ENCODE measurements at places on chromosomes 12 and 14. TPM values are rescaled to one million over a fixed set of nuclear protein-coding genes. Genes with fewer than 3 reads are reported as not detected.

Gene CPM
- 35.4 TPM for total RNA-seq

GRCh38 chr12:85280165-85280983, at the start of gene ALX1:
ALX1 (plus strand) TSS chr12:85280220; CDS start chr12:85280262, 42 bp downstream.
- DNase-seq: no peak

DNA sequence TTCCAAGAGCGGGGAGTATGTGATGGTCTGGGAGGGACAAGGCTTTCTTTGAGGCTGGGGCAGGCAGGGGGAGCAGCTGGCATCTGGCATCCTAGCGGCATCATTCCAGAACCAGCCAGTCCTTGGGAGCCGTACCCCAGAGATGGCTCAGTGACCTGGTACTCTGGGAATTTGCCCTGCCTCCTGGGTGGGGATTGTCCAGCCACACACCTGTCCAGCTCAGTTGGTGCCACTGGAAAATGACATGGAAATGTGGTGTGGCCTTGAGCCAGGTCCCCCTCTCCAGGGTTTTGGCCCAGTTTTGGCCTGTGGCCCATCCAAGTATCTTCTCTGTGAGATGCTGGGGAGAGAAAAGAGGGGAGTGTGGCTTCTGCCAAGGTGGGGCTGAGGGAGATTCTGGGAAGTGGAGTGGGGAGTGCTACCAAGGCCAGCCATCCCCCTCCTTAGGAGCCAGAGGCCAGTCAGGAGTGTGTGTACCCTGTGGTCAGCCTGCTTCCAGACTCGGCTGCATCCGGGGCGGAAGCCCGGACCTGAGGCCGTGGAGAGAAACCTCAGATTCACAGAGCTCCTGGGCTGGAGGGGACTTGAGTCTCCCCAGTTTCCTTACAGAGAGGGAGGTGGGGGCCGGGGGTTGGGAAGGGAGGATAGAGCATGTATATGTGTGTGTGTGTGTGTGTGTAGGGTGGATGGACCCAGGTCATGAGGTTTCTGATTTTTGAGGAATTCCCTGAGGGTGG, 14.7 kb upstream of the KRT80 start:
- DNase-seq: no peak

- no peak for DNase-seq
Measured at GRCh38 chr12:119576118-119576810, 17.3 kb upstream of the TMEM233 start.

DNA sequence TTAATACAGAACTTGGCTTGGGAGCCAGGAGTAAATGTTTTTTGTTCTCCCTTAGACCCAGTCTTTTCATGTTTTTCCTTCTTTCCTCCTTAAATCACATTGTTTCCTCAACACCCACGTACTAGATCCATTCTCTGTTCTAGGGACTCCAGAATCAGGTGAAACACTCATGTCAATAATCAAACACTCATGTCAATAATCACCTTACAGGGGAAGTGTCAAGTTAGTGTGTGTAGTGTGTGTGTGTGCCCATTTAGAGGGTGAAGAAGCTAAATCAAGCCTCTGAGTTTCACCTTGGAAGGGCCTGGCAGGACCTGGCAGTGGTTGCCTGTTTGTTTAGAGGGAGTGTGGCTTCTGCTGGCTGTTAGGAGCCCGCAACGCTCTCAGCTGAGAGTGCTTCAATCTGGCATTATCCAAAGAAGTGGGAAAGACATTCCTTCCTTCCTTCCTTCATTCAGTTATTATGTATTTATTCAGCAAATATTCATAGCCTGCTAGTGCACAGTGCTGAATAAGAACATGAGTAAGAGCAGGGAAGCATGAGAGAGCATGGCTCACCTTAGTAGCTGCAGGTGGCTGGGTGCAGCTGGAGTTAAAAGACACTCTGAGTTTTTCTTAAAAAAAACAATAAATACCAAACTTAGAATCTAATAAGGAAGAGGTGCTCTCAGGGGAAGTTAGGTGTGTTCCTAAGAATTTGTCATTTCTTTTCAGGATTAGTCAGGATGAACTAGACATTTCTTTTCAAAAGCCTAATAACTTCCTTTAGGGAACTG, 17.6 kb upstream of the EID3 start:
- no peak for DNase-seq

Gene AVPR1A
- total RNA-seq: 17.2 TPM

Gene CABP1
- 5.9 TPM for total RNA-seq

DNA sequence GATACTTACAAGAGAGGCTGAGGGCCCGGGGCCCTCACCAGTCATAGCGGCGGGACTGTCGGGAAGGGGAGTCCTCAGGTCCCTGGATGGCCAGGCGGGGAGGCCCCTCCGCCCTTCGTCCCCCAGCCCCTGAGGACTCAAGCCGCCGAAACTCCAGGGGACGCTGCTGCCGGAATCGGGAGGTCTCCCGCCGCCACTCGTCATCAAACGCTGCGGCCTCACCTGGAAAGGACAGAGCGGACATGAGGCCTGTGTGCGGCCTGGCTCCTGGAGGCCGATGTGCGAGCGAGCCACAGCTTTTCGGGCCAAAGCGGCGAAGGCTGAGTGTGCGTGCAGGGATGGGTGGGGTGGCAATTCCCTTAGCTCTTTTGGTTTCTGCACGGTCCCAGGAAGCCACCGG, 4.2 kb downstream of the MLF2 start:
- DNase-seq: no peak

Gene BIN2
- total RNA-seq: 5.0 TPM

GRCh38 chr12:128797119-128798118, 26.3 kb downstream of the SLC15A4 start:
- no peak for DNase-seq

DNA sequence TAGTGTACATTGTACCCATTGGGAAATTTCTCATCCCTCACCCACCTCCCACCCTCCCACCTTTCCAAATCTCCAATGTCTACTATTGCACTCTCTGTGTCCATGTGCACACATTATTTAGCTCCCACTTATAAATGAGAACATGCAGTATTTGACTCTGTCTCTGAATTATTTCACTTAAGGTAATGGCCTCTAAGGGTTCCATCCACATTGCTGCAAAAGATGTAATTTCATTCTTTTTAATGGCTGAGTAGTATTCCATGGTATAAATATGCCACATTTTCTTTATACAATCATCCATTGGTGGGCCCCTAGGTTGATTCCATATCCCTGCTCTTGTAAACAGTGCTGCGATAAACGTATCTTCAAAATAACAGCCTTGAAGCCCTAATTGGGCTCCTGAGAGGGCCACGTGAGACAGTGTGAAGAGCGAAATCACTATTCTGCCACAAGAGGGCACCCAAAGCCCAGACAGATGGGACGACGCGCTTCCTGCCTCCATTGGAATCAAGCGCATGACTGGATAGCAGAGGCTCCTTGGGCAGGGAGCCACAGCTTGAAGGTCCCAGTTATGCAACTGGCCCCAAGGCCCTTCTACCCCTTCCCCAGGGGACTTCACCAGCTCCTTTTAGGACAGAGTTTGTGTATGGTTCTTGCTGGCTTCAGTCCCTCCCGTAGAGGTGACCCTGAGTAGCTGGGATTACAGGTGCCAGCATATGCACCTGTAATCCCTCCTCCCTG, 21.3 kb upstream of the CD27 start:
- peak; percentile 87 for DNase-seq

Gene FBRSL1
- total RNA-seq: 68.7 TPM

Gene ACOT6
- total RNA-seq: not detected

DNA sequence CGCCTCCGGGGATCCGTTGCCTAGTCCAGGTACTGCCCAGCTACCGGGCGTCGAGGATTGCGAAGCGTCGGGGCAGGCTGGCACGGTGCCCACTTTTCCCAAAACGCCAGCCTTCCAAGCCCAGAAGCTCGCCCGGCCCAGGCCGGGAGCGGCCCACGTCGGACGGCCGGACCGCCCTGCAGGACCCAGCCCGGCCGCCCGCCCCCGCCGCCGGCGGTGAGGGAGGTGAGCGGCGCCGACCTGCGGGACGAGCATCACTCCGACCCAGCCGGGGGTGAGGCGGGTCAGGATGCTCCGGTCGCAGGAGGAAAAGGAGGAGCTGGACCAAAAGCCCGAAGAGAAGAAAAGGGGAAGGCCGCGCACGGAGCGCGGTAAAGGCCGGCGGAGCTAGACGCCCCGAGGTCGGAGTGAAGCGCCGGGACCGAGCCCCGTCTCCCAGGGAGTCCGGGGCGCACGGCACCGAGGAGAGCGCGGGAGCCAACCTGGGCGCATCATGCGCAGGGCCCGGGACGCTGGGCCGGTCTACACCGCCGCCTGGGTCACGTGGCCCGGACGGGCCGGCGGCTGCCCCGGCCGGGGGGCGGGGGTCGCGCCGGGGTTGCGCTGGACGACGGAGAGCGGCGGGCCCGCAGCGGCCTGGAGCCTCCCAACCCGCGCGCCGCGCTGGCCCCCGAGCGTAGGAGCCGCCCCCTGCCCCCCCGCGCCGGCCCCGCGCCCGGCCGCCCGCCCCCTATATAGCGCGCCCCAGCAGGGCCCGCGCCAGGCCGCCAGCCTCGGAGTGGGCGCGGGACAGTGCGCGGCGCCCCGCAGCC, at the start of gene AQP5:
AQP5 (plus strand) TSS at position 762 of the 812 bp plus-strand sequence. CDS start 146 bp downstream, outside the sequence.
- no peak for DNase-seq

Gene MYH6
- total RNA-seq: not detected

DNA sequence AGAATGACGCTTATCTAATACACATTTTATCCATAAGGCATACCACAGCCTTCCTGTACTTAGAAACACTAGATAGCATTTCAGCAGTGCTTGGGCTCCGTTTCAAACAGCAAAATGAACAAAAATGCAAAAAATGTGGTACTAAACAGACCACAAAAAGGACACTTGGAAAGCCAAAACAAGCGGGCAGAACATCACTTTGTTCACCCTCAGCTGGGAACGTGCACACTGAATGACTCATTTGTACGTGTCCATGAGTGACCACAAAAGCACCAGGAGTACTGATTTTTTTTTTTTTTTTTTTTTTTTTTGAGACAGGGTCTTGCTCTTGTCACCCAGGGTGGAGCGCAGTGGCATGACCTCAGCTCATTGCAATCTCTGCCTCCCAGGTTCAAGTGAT, 8.9 kb upstream of the FOXN3 start:
- no peak for DNase-seq

DNA sequence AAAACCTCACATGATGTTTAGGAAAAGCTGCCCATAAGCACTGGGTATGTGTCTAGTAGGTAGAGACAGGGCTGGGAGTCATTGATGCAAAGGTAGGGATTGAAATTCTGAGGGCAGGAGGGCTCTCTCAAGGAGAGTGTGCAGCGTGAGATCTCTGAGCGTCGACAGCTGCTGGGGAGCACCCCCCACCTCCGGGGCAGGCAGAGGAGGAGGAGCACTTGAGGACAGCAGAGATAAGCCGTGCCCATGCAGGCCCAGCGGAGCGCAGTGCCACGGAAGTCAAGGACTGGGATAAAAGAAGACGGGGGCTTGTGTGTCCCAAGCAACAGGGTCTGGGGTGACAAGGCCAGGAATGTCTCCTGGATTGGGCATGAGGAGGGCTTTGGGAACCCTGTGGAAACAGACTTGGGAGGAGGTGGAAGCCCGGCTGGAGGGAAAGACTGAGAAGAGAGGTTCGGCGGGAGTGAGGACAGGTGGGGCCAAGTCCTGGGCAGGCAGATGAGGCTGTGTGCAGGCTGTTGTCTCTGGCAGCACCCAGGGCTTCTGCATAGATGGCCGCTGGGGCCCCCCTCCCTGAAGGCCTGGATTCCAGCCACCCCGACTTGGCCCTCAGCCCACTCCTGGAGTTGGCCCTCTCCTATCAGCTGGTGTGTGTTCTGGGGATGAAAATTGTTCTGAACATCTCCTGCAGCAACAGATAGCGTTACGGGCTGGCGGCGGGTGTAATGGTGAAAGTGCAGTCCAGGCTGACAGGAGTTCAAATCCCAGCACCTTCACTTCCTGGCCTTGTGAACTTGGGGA, 1.9 kb downstream of the CACNA2D4 start:
- DNase-seq: peak; percentile 76

DNA sequence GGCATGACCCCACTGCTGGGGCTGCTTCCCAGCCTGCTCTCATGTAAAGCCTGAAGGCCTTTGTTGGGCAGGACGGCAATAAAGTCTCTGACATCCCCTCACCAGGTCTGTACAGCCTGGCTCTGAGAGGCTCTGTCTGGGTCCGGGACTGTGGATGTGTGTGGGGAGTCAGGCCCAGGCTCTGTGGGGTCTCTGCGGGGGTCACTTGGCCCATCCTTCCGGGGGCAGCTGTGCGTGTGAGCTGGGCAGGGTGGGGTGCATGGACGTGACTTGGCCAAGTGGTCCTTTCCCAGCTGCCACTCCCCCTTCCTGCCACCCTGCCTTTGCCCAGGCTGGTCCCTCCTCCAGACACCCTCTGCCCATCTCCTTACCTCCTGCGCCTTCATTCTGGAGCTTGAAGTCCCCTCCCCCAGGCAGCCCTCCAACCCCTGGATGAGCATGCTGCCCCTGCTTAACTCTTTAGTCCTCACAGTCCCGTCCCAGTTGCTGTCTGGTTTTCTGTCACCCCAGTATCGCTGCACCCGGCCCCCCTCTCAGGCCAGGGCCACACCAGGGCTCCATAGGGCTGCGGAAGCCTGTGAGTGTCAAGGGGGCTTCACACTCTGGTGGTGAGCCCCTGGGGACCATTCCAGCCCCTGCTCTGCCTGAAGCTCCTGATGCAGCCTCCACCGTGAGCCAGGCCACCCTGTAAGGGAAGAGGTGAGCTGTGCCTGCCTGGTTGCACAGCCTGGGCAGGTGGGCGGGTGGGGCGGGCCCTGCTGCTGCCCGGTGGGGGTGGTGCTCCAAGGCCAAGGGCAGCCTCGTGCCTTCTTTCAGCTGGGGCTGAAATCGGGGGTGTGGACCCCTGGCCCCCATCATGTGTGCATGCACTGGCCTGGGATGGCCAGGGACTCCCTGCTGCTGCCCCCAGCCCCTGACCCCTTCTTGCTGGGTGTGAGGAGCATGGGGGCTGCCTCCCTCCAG, 25.5 kb upstream of the KIF26A start:
- DNase-seq: no peak

- no peak for DNase-seq
Measured at GRCh38 chr12:84089356-84089755, 823.2 kb downstream of the SLC6A15 start.

- DNase-seq: no peak
Measured at GRCh38 chr14:91163316-91163715, 49.4 kb downstream of the DGLUCY start.

DNA sequence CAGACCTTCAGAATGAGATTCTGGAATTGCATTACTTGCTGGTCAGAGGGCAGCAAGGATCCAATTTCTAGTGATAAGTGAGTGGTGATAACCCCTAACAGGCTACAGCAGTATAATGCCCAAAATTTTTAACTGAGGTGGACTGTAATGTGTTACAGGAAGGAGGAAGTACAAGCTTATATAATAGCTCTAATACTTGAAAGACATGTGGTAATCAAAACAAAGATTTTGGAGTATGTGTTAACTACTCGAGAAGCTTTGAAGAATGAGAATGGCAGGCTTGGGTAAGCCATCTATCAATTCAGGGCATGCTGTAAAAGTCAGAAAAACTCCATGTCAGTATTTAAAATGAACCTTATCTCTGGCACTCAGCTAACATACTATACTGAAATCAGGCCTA, 70.5 kb downstream of the ANKS1B start:
- no peak for DNase-seq

- no peak for DNase-seq
Measured at GRCh38 chr12:103138538-103138937, 181.1 kb downstream of the ASCL1 start.

DNA sequence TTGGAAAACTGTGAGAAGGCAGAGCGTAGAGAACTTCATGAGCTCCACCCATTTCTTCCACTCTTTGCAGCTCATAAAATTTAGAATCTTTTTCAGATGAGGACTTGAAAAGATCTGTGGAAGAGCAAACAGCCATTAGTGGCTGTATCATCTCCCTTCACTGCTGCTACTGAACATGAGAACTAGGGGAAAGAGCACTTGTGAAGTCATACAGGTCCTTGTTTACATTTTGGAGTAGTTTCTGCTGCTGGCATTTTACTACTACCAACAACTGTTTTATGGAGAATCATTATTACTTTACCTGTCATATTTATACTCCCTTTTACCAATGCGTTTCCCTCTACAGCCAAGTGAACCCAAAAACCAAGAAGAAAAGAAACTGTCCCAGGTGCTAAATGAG, 41.0 kb downstream of the RPGRIP1 start:
- DNase-seq: no peak
